ENCODE measurements at places on chromosomes 7 and 10.
A peak's percentile ranks its signal among the peaks of the same experiment; 100 is the strongest.

- no peaks in the 10 kb centered on the region for H3K27me3 ChIP-seq
- no peak for DNase-seq
- H3K4me3 ChIP-seq = no peak overlapping the region
- no peaks in the 10 kb centered on the region for H3K36me3 ChIP-seq
Measured at GRCh38 chr7:139658908-139659675, 118.7 kb downstream of the HIPK2 start.

DNA sequence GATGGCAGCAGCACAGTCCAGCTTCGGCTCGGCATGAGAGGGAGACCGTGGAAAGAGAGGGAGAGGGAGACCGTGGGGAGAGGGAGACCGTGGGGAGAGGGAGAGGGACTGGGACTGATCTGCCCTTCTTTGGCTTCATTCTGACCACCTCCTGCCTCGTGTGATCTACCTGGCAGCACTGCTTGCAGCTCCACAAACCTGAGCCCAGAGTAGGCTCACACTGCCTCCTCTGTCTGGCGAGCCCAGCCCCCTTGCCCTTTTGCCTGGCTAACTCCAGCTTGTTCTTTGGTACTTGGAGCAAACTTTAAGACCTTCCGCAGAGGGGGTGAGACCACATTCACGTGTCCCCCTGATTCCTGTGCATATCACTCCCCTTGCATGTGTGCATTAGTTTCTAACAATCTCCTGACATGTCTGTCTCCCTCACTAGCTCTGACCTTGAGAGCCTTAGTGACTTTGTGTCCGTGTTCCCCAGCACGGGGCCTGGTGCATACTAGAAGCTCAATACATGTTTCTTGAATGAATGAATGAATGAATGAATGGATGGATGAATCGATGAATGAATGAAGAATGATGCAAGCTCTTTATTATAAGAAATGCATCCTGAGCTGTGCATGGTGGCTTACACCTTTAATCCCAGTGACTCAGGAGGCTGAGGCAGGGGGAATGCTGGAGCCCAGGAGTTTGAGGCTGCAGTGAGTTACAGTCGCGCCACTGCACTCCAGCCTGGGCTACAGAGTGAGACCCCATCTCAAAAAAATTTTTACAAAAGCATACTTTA lies 31.2 kb downstream of the UBTD1 start:
- no peak for DNase-seq
- H3K4me3 ChIP-seq = no peak overlapping the region
- no peak overlapping the region for H3K27ac ChIP-seq
- H3K36me3 ChIP-seq = no peaks in the 10 kb centered on the region
- no peaks in the 10 kb centered on the region for H3K27me3 ChIP-seq
- H3K4me1 ChIP-seq = no peaks in the 10 kb centered on the region

DNA sequence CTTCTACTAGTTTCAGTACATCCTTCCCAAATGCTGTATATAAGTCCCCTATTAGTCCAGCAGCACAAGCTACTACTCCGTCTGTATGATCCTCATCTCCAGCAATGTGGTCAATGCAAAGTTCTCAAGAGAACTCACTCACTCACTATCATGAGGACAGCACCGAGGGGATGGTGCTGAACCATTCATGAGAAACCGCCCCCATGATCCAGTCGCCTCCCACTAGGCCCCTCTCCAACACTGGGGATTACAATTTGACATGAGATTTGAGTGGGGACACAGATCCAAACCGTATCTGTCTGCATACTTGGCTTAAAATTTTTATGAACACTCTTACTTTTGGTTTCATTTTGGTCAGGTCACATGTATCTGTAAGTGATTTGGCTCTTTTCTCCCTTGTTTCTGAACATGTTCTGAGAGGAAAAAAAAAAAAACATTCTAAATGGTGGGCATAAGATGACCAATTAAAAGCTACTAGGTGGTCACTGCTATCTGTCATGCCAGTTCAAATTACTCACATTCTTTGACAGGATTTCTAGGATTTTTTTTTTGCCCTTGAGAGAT lies 60.1 kb downstream of the ZNF783 start:
- H3K4me1 ChIP-seq = no peaks in the 10 kb centered on the region
- no peaks in the 10 kb centered on the region for H3K36me3 ChIP-seq
- H3K27me3 ChIP-seq = peaks cover 3% of the 10 kb centered on the region
- H3K27ac ChIP-seq = no peak overlapping the region
- no peak for DNase-seq
- peak overlapping the region; percentile 57 for H3K4me3 ChIP-seq

- DNase-seq = no peak
- no peak overlapping the region for H3K27ac ChIP-seq
- no peaks in the 10 kb centered on the region for H3K27me3 ChIP-seq
- H3K36me3 ChIP-seq = no peaks in the 10 kb centered on the region
Measured at GRCh38 chr7:29332875-29333855, 138.6 kb downstream of the CHN2 start.

DNA sequence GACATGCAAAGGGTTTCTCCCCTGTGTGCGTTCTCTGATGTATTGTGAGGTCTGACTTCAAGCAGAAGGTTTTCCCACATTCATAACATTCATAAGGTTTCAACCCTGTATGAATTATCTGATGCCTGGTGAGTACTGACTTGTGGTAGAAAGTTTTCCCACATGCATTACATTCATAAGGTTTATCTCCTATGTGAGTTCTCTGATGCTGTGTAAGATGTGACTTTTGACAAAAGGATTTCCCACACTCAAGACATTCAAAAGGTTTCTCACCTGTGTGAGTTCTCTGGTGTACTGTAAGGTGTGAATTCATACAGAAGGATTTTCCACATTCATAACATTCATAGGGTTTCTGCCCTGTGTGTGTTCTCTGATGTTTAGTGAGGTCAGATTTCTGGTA lies 45.1 kb downstream of the ZNF33B start:
- H3K27ac ChIP-seq = no peak overlapping the region
- DNase-seq = no peak
- no peaks in the 10 kb centered on the region for H3K27me3 ChIP-seq
- H3K36me3 ChIP-seq = peaks cover 66% of the 10 kb centered on the region
- H3K4me3 ChIP-seq = no peak overlapping the region
- no peaks in the 10 kb centered on the region for H3K4me1 ChIP-seq

DNA sequence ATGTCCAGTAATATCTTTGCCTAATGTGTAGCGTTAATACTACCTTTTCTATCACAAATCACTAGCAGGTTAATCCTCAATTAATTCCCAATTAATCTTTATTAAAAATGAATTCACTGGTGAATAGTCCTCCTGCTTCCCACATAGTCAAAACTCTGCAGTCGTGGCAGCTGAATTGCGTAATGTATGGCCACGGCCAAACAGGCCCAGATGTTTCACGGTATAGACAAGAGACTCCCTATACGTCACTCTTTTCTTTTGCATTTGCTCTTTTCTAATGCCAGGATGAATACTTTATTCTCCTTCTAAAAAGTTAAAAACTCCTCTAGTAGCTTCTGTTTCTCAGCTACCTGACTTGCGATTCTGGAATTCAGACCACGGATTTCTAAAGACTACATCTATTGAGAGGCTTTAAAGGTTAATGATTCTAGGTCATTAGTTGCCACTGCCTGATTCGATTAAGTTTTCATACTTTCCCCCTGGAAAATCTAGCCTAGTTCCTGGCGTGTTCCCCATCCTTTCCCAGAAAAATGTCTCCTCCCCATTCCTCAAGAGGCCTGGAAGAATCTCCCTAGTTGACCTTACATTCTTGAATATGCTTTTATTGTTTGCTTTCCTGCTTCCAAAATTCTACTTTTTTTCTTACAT lies 16.9 kb downstream of the MEOX2 start:
- H3K27ac ChIP-seq = no peak overlapping the region
- no peak overlapping the region for H3K4me3 ChIP-seq
- no peaks in the 10 kb centered on the region for H3K36me3 ChIP-seq
- H3K4me1 ChIP-seq = no peaks in the 10 kb centered on the region
- no peak for DNase-seq

GRCh38 chr10:125707541-125708468 lies 11.7 kb upstream of the EDRF1 start:
- DNase-seq = no peak
- peaks cover 5% of the 10 kb centered on the region for H3K27me3 ChIP-seq
- H3K27ac ChIP-seq = no peak overlapping the region
- no peaks in the 10 kb centered on the region for H3K4me1 ChIP-seq
- H3K4me3 ChIP-seq = no peak overlapping the region

GRCh38 chr10:129580901-129581300 lies 113.9 kb downstream of the MGMT start:
- H3K4me1 ChIP-seq = no peaks in the 10 kb centered on the region
- no peak overlapping the region for H3K27ac ChIP-seq
- H3K4me3 ChIP-seq = no peak overlapping the region
- no peaks in the 10 kb centered on the region for H3K36me3 ChIP-seq
- H3K27me3 ChIP-seq = no peaks in the 10 kb centered on the region

- H3K4me1 ChIP-seq = peaks cover 14% of the 10 kb centered on the region
- no peaks in the 10 kb centered on the region for H3K36me3 ChIP-seq
- peaks cover 7% of the 10 kb centered on the region for H3K27me3 ChIP-seq
- no peak overlapping the region for H3K4me3 ChIP-seq
Measured at GRCh38 chr10:114766470-114766869, 55.1 kb upstream of the FHIP2A start.

DNA sequence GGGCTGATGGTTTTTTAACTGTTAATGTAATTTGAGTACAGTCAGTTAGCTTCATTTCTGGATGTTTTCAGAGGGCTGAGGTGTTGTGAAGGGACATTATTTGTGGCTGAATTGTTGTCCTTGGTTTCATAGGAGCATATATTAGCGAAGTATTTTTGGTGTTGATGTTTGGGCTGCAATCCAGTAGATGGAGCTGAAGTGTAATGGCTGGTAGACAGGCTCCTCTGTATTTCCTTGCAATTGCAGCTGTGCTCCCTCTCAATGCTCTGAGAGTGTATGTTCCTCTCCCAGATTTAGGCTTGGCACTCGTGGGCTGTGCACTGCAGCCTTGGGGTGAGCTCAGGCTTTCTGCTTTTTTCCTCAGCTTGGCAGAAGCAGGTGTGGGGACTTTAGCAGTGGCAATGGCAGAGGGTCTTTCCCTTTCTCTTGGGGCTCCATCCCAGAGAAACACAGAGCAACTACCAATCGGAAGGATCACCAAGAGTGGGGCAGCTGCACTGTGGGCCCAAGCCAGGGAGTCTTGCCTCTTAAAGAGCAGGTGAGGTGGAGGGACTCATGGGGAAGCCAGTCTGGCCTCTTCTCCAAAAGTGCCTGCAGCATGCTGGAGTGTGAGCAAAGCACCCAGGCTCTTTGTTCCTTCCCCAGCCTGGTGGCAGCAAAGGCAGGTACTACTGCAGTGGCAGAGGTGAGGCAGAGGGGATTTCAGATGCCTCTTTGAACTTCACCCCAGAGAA lies 544.4 kb downstream of the SH2D4B start:
- H3K4me3 ChIP-seq = no peak overlapping the region
- no peak overlapping the region for H3K27ac ChIP-seq
- no peaks in the 10 kb centered on the region for H3K27me3 ChIP-seq
- no peak for DNase-seq
- H3K36me3 ChIP-seq = no peaks in the 10 kb centered on the region
- no peaks in the 10 kb centered on the region for H3K4me1 ChIP-seq

DNA sequence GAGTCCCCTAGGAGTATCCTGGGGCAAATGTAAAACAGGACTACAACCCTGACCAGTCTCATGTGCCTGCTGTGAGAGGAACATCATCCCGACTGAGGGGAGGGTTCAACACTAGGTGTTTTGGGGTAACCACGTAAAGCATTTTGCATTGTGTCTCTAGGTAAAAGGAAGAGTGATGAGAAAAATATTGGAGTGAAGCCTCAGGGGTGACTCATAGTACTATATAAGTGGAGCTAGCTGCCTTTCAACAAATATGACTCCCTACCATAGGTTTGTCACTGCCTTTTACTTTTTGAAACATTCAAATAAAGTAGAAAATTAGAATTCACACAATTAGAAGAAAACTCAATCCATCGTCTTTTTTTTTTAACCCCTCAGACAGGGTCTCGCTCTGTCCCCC lies 2.6 kb upstream of the CAMK2G start:
- H3K4me3 ChIP-seq = no peak overlapping the region
- no peaks in the 10 kb centered on the region for H3K36me3 ChIP-seq

GRCh38 chr10:21285742-21286331 lies 239.6 kb downstream of the SKIDA1 start:
- H3K4me1 ChIP-seq = no peaks in the 10 kb centered on the region
- no peaks in the 10 kb centered on the region for H3K27me3 ChIP-seq
- DNase-seq = no peak
- no peak overlapping the region for H3K4me3 ChIP-seq
- H3K27ac ChIP-seq = no peak overlapping the region

DNA sequence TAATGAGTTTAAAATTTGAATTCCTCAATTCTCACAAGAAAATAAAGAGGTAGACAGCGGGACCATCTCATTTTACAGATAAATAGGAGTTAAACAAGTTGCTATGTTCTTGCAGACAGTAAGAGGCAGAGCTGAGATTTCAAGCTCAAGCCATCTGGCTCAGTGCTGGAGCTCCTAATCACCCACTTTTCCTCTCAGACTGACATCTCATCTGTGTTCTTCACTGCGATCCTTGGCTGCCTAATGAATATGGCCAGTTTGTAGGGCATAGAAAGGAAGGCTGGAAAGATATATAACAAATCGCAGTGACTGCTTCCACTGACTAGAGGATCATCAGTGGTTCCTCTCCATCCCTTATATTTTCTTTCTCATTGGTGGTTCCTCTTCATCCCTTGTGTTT lies 151.2 kb downstream of the MPP7 start:
- H3K4me1 ChIP-seq = no peaks in the 10 kb centered on the region
- DNase-seq = no peak
- H3K4me3 ChIP-seq = no peak overlapping the region
- H3K27ac ChIP-seq = no peak overlapping the region
- no peaks in the 10 kb centered on the region for H3K36me3 ChIP-seq
- H3K27me3 ChIP-seq = no peaks in the 10 kb centered on the region

DNA sequence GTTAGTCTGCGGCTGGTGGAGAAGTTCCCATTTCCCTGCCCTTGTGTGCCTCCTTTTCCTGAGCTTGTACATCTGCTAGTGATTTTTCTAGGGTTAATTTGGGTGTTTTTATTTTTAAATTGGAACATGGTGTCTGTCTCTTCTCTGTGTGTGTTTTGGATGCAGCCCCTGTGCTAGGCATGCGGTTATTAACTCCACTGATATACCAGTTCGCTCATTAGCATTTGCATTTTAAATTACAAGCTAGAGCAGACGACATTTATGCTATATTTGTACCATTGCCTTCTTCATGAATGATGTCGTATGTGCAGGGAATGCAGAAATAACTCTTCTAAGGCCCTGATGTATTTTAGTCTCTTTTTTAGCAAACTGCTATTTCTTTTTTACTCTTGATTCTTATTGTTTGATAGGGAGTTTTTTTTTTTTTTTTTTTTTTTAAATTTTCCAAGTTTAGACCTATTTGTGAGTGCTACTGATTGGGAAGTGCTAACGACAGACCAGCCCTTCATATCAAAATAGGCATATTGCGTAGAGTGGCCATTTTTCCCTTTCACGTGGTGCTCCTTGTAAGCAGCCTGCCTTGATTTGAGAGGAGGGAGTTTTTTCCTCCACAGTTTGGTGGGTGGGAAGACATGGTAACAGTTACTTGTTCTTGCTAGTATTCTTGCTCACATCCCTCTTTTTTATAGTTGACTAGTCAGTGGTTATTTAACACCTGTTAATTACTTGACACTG lies 89.6 kb downstream of the LRRC4 start:
- H3K27me3 ChIP-seq = no peaks in the 10 kb centered on the region
- peaks cover 6% of the 10 kb centered on the region for H3K36me3 ChIP-seq
- no peak for DNase-seq
- H3K27ac ChIP-seq = no peak overlapping the region
- H3K4me1 ChIP-seq = no peaks in the 10 kb centered on the region
- no peak overlapping the region for H3K4me3 ChIP-seq

All from CD4-positive, CD25-positive, alpha-beta regulatory T cell (primary cell).